ENCODE measurements at places on chromosomes 3 and 15.
A peak's percentile ranks its signal among the peaks of the same experiment; 100 is the strongest.

- no peak for DNase-seq
Observed at GRCh38 chr3:144429719-144430121, 458.1 kb downstream of the DIPK2A start.

DNA sequence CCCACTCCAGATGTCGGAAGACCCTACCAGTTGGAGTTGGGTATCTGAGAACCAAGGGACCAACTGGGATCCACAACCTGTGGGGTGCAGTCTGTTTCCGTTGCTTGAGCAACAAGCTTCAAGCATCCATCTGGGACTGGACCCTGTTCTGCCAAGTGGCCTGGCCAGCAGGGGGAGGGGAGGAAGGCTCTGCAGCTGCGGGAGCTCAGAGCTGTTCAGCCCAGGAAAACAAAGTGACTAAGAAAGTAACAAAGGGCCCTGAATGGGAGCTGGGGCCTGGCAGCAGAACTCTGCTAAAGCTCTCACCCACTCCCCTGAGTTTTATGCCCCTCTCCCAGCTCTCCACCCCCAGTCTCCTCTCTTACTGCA, 2.7 kb downstream of the TYRO3 start:
- DNase-seq = no peak

GRCh38 chr3:162021206-162021605, 524.6 kb downstream of the OTOL1 start:
- DNase-seq = no peak

- DNase-seq = no peak
Observed at GRCh38 chr3:115862099-115862498, 238.8 kb downstream of the GAP43 start.

DNA sequence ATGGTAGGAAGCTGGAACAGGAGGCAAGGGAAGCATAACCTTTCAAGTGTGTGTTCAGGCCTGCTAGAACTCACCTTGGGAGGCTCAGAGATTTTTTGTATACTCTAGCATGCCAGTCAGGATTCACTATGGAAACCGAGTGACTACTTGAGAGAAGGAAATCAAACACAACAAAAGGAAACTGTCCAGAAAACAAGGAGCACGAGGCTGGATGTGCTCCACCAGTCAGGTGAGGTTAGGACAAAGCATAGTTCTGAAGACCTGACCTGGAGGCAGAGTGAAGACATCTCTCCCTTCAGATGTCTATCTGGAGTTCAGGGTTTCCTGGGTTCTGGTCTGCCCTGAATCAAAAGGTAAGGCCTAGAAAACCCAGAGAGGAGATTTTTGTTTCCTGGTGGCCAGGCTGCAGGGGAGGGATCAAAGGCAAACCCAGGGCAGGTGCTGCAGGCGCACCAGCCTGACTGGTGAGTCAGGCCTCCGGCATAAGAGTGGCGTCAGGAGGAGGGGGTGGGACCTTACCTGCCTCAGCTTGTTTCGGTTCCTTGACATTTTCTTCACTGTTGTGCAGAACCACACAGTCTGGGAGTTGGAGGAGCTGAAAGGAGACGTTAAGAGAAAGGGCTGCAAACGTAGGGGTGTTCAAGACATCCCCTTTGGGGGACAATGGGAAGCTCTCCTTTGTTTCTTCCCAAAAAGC, 52.2 kb upstream of the OSBPL11 start:
- DNase-seq = no peak

DNA sequence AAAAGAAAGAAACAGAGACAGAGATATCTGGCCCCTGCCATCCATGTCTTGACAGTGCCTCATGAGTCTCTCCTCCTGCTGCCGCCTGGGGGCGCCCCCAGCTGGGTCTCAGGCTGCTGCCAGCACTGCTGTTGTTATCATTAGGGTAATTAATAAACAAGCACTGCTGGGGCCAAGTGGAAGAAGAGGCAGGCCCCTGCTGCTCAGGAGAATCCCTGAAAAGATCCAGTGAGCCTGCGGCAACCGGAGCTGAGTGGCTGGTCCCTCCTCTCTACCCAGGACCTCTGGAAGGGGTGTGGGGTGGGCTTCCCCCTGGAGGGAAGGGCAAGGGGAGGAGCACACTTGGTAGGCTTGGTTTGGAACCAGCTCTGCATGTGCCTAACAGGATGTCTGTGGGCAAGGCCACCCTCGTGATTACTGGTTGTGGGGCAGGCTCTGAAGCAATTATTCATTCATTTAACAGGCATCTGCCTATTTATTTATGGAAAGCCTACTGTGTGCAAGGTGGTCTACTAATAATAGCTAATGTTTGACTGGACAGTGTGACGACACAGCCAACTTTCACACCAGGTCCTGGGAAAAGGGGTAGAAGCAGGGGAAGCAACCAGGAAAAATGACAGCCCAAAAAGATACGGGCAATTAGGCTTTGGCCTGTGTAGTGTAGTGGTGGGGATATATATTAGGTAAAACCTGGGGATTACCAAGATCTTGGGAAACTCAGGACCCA, 1.2 kb upstream of the TYRO3 start:
- DNase-seq = peak; percentile 78

GRCh38 chr3:50550079-50550736, 17.3 kb downstream of the C3orf18 start:
- peak; percentile 72 for DNase-seq

DNA sequence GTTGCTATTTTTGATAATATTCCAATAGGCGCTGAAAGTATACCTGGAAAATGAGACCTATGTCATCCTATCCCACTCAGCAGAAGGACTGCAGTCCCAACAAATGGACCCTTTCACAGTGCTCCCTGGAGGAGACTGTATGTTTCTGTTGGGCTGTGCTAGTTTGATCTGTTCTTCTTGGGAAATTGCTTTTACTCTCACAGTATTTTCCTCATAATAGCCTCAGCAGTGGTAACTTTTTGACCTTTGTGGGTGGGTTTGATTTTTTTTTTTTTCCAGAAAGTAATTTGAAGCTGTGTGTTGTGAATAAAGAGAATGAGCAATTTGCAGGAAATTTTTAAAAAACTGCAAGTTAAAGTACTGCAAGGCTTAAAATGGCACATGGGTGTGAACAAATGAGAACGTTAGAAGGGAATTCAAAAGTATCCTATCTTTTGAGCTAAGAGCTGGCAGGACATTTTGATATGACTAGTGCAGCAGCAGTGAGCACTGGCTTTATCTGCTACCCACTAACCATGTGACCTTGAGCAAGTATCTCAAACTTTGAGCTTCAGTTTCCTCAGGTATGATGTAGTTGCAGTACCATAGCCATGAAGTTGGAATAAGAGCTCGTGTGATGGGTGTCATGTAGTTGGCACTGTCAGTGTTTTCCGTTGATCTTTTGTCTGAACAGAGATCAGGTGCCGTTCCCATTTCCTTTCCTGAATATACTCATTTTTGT, 118.4 kb downstream of the ATG7 start:
- DNase-seq = no peak

DNA sequence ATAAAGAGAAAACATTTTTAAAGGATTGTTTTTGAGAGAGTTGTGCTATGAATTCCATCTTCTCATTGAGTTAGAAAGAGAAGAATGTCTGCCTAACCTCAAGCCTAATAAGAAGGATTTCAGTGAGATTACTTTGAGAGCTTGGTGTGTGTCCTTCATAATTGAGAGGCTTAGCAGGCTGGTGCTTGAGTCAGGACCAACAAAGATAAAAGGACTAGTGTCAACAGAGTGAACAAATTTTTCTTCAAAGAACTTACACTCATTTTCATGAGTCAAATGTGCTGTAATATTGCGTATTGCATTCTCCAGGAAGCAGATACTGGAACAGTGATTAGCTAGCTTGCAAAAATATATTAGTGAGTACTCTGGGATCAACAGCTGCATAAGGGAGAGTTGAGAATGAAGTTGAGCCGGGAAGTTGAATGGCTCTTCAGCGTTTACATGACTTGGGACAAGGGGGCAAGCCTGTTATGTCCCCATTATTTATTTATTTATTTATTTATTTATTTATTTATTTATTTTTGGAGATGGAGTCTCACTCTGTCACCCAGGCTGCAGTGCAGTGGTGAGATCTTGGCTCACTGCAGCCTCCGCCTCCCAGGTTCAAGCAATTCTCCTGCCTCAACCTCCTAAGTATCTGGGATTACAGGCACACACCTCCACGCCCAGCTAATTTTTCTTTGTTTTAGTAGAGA, 37.5 kb upstream of the SLITRK3 start:
- no peak for DNase-seq

GRCh38 chr3:88005066-88005465, 53.7 kb downstream of the CGGBP1 start:
- DNase-seq = peak; percentile 33

DNA sequence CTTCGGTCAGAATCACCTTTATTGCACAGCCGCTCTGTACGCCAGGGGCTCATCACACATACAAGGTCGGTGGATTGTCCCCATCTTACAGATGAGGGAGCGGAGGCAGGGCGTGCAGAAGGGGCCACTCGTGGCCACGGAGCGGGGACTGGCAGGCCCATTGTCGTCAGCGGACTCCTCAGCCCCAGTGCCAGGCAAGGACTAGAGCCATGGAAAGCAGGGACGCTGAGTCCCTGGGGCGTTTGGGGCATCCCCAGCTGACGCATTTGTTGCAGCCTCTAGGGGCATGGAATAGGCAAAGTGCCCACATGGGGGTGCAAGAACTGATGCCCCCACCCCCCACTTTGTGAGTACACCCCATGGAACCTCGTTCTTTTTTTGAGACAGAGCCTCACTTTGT, 29.8 kb upstream of the FURIN start:
- no peak for DNase-seq
